NCI-H345 (cell line): ENCODE measurements at places on chromosomes 2 and 18.

- DNase-seq, result no peak
These were observed 239.8 kb downstream of the BCL11A start for GRCh38 chr2:60313470-60314172.

DNA sequence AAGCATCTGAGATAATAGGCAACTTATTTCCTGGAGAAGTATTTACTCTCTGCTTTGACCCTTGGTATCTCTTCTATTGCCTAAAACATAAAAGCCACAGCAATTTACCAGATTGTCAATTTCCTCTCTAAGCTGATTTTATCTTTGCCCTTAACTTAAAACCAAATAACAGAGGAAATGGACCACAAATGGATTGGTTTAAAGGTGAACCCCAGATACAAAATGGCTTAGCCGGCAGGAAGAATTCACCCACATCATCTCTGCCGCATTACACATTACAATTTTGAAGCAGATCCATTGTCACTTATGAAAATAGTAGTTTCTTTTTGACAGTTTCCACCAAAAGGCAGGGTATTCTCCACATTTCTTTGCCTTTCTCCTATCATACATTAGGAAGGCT, 585.8 kb upstream of the CHAC2 start:
- no peak for DNase-seq

GRCh38 chr2:190267302-190267701, 52.3 kb downstream of the HIBCH start:
- DNase-seq, result no peak

- DNase-seq, result no peak
These were observed 206.8 kb downstream of the CLIP4 start for GRCh38 chr2:29322011-29322410.

GRCh38 chr2:238587776-238588660, 161.3 kb downstream of the ASB1 start:
- no peak for DNase-seq

DNA sequence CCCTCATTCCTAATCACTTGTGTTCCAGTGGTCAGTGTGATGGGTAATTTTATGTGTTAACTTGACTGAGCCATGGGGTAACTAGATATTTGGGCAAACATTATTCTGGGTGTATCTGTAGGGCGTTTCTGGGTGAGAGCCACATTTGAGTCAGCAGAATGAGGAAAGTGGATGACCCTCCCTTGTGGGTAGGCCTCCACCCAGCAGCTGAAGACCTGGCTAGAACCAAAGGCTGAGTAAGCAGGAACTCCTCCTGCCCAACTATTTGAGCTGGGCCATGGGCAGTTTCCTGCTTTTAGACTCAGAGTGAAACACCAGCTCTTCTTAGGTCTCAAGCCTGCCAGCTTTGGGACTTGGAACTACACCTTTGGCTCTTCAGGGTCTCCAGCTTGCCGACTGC, 141.8 kb downstream of the ACKR3 start:
- DNase-seq, result no peak

DNA sequence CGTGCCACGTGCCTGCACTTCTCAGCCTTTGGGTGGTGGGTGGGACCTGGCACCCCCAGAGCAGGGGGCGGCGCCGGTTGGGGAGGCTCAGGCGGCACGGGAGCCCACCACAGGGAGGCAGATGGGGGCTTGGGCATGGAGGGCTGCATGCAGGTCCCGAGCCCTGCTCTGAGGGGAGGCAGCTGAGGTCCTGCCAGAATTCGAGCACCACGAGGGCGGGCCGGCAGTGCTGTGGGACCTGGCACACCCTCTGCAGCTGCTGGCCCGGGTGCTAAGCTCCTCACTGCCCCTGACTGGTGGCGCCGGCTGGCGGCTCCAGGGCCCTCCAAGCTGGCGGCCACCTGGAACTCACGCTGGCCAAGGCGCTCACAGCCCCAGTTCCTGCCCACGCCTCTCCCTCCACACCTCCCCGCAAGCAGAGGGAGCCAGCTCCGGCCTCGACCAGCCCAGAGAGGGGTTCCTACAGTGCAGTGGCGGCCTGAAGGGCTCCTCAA, 1176.8 kb upstream of the GYPC start:
- no peak for DNase-seq

- DNase-seq, result no peak
These were observed 15.3 kb upstream of the IL36G start for GRCh38 chr2:112962308-112963175.

GRCh38 chr2:142868229-142868762, 9.2 kb upstream of the KYNU start:
- DNase-seq, result no peak

DNA sequence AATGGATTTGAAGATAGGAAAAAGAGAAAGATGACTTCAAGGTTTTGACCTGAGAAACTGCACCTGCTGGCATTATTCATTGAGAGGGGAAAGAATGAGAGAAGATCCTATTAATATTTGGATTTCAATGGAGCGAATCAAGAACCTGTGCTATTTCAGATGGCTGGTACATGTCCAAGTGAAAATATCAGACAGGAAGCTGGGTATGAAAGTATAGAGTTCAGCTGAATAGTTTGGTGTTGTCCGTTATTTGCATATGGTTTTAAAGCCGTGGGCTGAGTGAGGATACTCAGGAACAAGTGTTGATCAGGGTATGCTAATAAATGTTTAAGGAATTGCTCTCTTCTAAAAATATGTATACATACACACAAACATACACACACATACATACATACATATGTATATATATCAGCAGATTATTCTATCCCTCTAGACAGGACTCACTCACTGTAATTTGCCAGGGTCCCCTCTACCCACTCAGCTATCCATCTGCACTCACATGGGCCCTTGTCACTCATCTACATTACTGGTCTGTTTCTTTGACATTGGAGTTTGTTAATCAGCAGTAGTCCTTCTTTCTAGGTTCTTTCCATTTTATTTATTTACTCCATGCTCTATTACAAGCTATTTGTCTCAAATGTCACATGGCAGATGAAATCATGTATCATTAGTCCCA, 33.9 kb upstream of the IKZF2 start:
- no peak for DNase-seq

GRCh38 chr2:236827997-236828396, 257.7 kb upstream of the COPS8 start:
- no peak for DNase-seq

DNA sequence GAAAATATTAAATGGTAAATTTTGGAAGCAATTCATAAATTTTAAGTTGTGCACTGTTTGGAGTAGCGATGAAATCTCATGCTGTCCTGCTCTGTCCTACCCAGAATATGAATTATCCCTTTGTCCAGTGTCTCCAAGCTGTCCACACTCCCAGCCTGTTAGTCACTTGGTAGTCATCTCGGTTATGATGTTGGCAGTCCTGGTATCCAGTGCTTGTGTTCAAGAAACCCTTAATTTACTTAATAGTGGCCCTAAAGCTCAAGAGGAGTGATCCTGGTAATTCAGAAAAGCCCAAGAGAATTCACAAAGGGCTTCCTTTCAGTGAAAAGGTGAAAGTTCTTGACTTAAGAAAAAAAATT, 71.8 kb upstream of the STAM2 start:
- DNase-seq, result no peak

GRCh38 chr2:112198780-112199179, 56.1 kb downstream of the ZC3H8 start:
- no peak for DNase-seq

DNA sequence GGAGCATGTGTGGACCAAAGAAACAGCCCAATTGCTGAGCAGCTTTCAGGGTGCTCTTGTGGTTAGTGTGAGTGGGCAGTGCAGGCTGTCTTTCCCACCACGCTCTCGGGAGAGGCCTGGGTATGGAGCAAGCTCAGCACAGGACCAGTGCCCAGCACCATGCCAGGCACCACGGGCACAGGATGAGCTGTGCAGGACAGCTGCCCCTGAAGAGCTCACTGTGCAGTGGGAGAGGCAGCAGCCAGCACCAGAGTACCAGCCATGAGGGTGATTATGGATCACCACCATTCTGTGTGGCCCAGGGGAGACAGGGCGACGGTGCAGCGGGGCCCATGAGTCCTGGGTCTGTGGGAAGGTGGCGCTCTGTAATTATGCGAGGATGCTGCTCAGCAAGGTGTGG, 29.7 kb upstream of the FAHD2A start:
- DNase-seq, result no peak
